Tracheal epithelial cell (primary cell): ENCODE measurements at places on chromosomes 4 and X. TPM values are rescaled to one million over a fixed set of nuclear protein-coding genes. Genes with fewer than 3 reads are reported as not detected.

Gene PAGE2B
- not detected in 2 replicates for total RNA-seq

Gene CENPC
- 3.1 and 5.8 TPM in 2 replicates for total RNA-seq

Gene APOOL
- 4.6 and 9.4 TPM in 2 replicates for total RNA-seq

Gene DUX4
- not detected in 2 replicates for total RNA-seq

Gene TRAPPC11
- total RNA-seq = 45.8 and 56.9 TPM in 2 replicates

Gene SRPK3
- total RNA-seq = under 0.01 and 0.43 TPM in 2 replicates

Gene COL4A6
- total RNA-seq = 24.1 and 26.9 TPM in 2 replicates

Gene CDKL2
- 1.1 and 3.6 TPM in 2 replicates for total RNA-seq

Gene DSPP
- not detected in 2 replicates for total RNA-seq

Gene ADGRG2
- total RNA-seq = under 0.01 and 0.21 TPM in 2 replicates

Gene KLHL2
- 18.8 and 30.9 TPM in 2 replicates for total RNA-seq

Gene AFF1
- 14.1 and 17.1 TPM in 2 replicates for total RNA-seq

Gene TMEM154
- total RNA-seq = 30.5 and 34.5 TPM in 2 replicates

Gene ADAMTS3
- total RNA-seq = 0.64 and 3.9 TPM in 2 replicates

Gene SHROOM3
- total RNA-seq = 16.0 and 28.4 TPM in 2 replicates

Gene PAGE1
- total RNA-seq = not detected in 2 replicates

Gene SSX7
- not detected in 2 replicates for total RNA-seq

Gene EDA2R
- total RNA-seq = 1.5 and 2.9 TPM in 2 replicates

Gene ASMTL
- total RNA-seq = 3.4 and 5.3 TPM in 2 replicates

Gene ARMCX4
- 0.43 and 0.72 TPM in 2 replicates for total RNA-seq

Gene TMEM165
- 105 and 147 TPM in 2 replicates for total RNA-seq

Gene AFP
- not detected in 2 replicates for total RNA-seq
